Ascending aorta (tissue), 2 donors: ENCODE measurements at places on chromosomes 1 and 21. TPM values are rescaled to one million over a fixed set of nuclear protein-coding genes. Genes with fewer than 3 reads are reported as not detected.

PTPN7 gene
- total RNA-seq = not detected

PLXNA2 gene
- 33.0 TPM for total RNA-seq

PRMT6 gene
- 8.1 TPM for total RNA-seq

GRCh38 chr1:112508278-112509004, at the start of gene WNT2B:
TSS of gene WNT2B (plus strand) at chr1:112508965. CDS start at chr1:112509263, 298 bp downstream.
- DNase-seq = no peak

DNA sequence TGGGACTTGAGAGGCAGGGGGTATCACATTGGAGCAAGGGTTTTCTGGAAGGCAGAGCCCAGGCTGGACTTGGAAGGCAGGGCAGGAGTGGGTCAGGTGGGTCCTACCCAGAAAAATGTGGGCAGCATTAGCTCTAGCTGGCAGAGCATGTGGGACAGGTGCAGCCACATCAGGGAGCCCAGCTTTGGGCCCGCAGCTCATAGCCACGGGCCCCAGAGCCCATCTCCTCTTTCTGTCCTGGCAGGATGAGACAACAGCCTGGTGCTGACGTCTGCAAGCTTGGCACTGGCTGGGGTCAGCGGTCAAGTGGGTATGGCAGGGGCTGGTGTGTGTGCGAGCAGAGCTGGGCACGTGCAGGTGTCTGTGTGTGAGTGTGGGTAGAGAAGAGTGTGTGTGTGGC, 154.7 kb downstream of the GRIK3 start:
- DNase-seq = peak; percentile 28

- no peak for DNase-seq
These were observed 3.5 kb downstream of the CDC42 start for GRCh38 chr1:22056043-22056442.

- no peak for DNase-seq
These were observed 18.9 kb upstream of the TMEM54 start for GRCh38 chr1:32919811-32920733.

- no peak for DNase-seq
These were observed 31.2 kb downstream of the FMN2 start for GRCh38 chr1:240122639-240123613.

GRCh38 chr21:28699596-28700259, 292.9 kb downstream of the LTN1 start:
- DNase-seq = no peak
